ENCODE measurements at places on chromosomes 2 and 18.

DNA sequence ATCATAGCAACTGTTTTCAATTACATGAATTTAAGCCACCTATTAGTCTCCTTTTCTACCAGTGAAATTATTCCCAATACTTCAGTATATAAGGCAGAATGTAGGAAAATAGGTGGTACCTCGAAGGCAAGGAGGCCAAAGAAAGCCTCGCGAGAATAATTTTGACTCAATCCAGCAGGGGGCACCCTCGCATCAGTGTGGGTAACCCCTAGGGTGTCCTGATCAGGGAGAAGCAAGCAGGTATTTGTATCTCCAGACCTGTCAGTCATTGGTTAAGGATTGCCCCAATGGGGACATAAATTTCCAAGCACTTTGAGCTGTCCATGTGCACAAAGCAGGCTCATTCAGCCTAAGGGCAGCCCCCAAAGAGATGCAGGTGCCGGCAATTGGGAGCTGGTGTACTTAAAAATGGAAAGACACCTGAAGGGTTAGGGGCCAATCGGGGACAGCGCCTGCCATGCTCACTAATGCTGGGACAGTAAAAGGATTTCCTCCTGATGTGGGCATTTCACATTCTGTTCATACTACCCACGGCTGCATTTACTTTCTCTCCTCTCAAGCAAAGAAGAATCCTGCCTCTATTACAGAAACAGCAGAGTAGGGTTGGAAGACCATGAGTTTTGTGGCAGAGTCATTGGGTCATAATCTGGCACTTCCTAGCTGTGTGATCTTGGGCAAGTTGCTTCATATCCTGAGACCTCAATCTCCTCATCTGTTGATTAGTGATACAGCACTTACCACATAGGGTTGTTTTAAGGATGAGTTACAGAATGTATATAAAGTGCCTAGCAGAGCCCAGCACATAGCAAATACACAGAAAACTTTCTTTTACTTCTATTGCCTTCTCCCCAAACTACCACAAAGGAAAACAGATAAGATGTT is 136.1 kb downstream of the ICOS start:
- no peak for DNase-seq

DNA sequence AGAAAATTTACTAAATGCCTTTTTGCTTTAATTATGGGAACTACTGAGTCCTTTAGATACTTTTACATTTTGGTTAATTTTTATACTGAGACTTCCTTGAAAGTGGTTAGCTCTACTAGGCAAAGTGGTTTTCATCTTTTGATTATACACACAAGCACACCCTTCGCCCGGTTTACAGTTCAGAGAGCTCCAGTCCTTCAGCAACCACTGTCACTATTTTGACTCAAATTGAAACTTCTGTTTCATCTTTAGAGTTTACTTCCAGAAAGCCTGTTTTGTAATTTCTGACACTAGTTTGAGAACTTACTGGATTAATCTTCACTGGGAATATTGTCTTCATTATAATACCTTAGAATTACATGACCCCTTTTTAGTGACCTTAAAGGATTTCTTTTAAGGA is 140.3 kb upstream of the FOSL2 start:
- DNase-seq = no peak

DNA sequence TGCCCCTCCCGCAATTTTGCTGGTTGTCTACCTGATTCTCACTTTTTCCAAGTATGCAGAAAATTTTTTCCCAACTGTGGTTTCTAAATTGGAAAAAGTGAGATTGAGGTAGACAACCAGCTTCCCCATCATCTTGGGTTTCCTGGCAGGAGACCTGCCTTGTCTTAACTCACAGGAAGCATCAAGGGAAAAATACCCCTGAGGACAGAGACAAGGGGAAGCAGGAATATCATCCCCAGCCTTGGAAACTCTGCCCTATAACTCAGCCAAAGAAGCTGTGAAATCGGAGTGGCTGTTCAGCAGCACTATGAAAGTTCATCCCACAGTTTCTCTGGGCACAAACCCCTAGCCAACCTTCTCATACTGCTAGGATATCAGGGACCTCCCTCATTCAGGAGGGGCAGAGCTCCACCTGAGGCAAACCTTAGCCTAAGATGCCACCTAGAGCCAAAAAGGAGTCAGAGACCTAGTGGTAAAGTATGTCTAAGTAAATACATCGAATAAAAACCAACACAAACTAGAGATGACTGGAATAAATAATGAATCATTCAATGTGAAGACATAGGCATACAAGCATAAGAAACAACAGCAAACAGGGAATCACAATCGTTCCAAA is 68.2 kb downstream of the ZSWIM2 start:
- no peak for DNase-seq

GRCh38 chr2:168495524-168495923 is 39.5 kb downstream of the CERS6 start:
- DNase-seq = no peak
